ENCODE measurements at places on chromosomes 3 and 15. TPM values are rescaled to one million over a fixed set of nuclear protein-coding genes. Genes with fewer than 3 reads are reported as not detected.

DNA sequence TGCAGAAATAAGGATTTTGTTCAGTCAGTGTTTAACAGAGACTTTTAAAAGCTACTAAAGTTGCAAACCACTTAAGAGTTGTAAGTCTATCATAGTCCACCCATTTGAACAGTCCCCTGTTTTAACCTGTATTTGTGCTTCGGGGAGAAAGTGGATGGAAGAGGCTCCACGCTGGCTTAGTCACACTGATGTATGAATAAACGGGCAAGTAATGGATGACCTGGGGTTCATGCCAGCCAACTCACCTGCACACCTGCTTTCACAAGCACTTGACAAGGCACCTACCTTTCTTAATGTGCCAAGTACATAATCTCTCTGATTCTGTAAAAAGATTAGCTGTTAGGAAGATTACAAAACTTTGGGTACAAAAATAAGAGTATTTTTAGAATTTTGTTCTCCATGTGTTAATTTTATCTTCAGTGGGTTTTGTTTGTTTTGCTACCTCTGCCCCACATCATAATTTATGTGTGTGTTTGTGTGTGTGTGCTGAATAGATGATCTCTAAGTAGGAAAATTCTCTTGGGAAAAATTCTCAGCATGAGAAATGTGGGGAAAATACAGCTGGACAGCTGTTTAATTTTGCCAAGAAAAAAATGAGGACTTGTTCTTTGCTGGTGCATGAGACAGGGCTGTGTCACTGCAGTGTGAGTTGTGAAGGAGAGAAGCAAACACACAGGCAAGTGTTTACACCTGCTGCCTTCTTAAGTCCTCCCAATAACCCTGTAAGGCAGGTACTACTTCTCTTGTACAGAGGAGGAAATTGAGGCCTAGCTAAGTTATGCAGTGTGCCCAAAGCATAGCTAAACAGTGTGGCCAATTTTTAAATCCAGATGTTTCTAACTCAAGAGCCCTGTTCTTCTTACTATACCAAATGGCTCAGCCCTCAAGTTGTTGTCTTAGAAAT is 181.2 kb upstream of the IL12A start:
- DNase-seq = no peak

DNA sequence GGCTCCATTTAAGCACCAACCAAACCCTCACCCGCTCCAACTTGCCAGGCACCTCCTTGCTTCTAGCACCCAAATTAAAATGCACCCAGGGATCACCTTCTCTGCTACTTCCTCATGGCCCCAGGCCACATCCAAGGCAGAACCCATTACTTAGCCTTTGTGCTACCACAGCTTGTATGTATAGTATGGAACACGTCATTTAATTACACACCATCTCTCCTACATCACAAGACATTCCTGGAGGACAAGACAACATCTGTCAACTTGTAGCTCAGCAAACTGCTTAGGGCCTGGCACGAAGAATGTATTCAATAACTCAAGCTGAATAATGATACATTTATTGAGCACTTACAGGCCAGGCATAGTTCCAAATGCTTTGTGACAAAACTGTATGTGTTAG is 23.3 kb downstream of the ZDHHC3 start:
- no peak for DNase-seq

GRCh38 chr15:34813446-34814190 is 18.3 kb upstream of the ACTC1 start:
- DNase-seq = no peak

SUSD5 gene
- total RNA-seq = not detected

DNA sequence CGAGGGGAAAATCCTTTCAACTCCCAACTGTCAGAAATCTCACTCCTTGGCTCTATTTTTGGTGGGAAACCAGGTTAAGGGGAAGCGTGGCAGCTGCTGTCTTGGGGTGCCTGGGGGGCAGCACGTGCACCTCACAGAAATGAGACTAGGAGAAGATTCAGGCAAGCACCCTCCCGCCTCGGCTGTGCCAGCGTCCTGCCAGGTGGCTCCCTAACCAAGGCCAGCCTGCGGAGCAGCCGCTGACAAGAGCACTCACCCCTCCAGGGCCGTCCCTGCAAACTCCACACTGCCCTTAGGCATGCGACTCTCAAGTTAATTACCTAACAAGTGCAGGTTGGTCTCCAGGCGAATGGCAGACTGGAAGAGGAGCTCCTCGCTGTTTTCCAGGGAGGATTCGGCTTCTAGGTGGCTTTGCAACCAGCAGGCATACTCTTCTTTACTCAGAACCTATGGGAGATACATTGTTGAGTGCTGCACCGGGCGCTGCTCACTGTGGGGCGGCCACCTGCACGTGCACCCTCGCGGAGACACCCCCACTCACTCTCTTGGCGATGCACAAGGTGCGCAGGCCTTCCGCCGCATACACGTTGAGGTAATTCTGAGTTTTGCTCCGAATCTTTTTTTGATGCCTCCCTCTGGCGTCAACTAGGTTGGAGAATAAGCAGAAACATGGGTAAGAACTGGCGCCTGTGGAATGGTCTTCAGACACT is 155.3 kb downstream of the ATP10A start:
- DNase-seq = no peak

GRCh38 chr15:37102305-37103162 is 2.2 kb upstream of the MEIS2 start:
- DNase-seq = no peak

- no peak for DNase-seq
Observed at GRCh38 chr3:108486941-108487340, 23.5 kb downstream of the MYH15 start.

- peak; percentile 95 for DNase-seq
Observed at GRCh38 chr3:111667621-111668239, 72.6 kb upstream of the ZBED2 start.

DNA sequence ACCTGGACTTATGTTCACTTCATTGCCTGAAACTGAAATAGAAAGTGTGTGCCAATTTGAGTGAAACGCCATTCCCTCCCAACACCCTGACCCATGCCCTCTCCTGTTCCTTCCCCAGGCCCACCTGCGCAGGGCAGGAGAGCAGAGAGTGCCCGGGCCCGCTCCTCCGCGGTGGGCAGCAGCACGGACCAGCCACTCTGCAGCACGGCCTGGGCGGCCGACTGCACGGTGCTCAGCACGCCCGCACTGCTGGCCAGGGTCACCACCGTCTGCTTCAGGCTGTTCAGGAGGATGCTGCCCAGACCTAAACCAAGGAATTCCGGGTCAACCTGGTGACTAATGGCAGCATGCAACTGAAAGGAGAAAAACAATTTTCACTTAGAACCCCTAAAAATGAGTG is 66.0 kb downstream of the HERC2 start:
- DNase-seq = no peak

SETD5 gene
- total RNA-seq = 58.5 TPM

SEMA3B gene
- total RNA-seq = 1.9 TPM

- no peak for DNase-seq
Observed at GRCh38 chr15:77187751-77188464, 117.0 kb upstream of the TSPAN3 start.

SLC28A2 gene
- not detected for total RNA-seq

- DNase-seq = no peak
Observed at GRCh38 chr3:143856252-143856970, 8.1 kb upstream of the SLC9A9 start.

GRCh38 chr3:64992530-64993285 is 304.9 kb upstream of the ADAMTS9 start:
- no peak for DNase-seq

OR5K2 gene
- total RNA-seq = not detected

- DNase-seq = no peak
Observed at GRCh38 chr3:58657571-58658141, 8.9 kb downstream of the FAM3D start.

- no peak for DNase-seq
Observed at GRCh38 chr3:187954873-187955586, 198.9 kb upstream of the LPP start.

AADACL2 gene
- not detected for total RNA-seq

DNA sequence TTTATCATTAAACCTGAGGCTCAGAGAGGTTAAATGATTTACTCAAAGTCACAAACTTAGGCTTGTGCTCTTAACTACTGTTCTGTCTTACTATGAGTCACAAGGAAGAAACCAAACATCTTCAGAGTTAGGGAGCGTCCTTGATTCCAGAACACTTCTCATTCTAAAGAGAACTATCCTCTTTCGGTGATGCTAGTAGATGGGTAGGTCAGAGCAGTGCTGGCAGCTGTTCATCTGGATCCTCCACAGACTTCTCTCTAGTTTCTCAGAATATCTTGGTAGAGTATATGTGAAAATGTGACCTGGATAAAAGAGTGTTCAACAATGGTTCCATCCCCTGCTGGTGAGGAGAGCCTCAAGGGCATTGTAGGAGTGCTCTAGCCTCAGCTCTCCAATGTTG is 3.3 kb downstream of the ARL6IP5 start:
- DNase-seq = no peak

DNA sequence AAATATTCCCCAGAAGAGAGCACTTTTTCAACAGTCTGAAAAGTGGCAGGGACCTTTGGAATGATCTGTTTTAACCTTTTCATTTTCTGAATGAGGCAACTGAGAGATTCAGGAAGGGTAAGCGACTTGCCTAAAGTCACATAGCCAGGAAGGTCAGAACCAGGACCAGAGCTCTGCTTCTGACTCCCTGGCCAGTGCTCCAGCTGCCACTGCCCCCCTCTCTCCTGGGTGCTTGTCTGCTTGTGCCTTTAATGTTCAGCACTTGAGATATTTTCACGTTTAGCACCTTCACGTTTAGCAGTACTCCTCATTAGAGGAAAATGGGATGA is 68.3 kb downstream of the SMAD3 start:
- DNase-seq = no peak

GRCh38 chr3:30894521-30895251 is at the start of gene GADL1:
Gene GADL1, minus strand, starts transcription at chr3:30894661. Its CDS starts 47 bp downstream, at chr3:30894614.
- no peak for DNase-seq

GRCh38 chr3:96361241-96361640 is 453.2 kb upstream of the EPHA6 start:
- DNase-seq = no peak

DNA sequence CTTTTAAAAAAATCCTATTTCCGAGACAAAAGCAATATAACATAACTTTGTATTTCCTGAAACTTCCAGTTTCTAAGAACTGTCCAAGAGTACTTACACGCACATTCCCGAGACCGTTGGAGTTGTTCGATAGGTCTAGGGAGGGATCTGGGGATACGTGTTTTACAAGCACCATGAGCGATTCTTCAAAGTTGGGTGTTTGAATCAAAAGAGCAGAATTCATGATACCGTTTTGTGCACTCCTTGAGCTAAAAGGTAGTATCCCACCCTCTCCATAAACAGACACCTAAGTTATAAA is 700 bp upstream of the EDEM1 start:
- no peak for DNase-seq

- no peak for DNase-seq
Observed at GRCh38 chr15:78715434-78715833, 74.4 kb upstream of the CHRNB4 start.

SPSB4 gene
- not detected for total RNA-seq

HCLS1 gene
- total RNA-seq = 204 TPM

- DNase-seq = no peak
Observed at GRCh38 chr3:111618945-111619344, 23.8 kb upstream of the ZBED2 start.

AMOTL2 gene
- not detected for total RNA-seq

DNA sequence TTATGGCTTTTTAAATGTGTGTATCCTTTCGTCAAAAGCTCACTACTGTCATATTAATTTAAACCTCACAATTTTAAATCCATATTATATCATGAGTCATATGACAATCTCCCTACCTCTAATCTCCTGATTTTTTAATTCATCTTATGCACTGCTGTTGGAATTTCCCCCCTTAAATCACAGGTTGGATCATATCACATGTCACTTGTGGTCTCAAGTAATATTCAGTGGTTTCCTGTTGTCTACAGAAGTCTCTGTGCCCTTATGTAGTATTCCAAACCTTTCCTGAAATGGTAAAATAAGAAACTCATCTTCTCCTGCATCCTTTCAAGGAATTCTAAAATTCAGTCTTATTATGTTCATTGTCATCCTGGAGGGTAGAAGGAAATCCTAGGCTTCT is 116.0 kb upstream of the CBLB start:
- DNase-seq = no peak

DNA sequence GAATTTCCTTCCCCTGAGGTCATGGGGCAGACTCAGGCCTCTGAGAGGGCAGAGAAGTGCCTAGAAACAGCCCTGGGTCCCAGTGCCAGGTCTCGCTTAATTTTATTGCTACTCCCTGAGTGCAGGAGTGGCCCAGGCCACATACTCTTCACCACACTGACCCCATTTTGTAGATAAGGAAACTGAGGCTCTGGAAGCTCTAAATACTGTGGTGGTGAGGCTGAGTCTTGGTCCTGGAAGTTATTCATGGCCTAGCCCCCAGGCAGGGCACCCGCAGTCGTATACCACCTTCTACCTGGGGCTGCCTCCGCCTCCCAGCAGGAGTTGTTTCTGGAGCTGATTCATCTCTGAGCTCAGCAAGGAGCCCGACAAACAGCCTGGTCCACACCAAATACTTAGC is 9.8 kb downstream of the ATP2B2 start:
- DNase-seq = no peak

- DNase-seq = no peak
Observed at GRCh38 chr3:189172668-189173419, 1.1 kb downstream of the TPRG1 start.

GRCh38 chr3:4472766-4473165 is 5.7 kb upstream of the SUMF1 start:
- no peak for DNase-seq

GRCh38 chr15:93028632-93029213 is 60.3 kb downstream of the RGMA start:
- DNase-seq = no peak

GASK1A gene
- not detected for total RNA-seq

GRCh38 chr3:45889337-45889736 is 3.0 kb downstream of the CCR9 start:
- no peak for DNase-seq

- DNase-seq = no peak
Observed at GRCh38 chr3:9012521-9012920, 49.2 kb upstream of the RAD18 start.

- no peak for DNase-seq
Observed at GRCh38 chr15:78944202-78944625, 632 bp downstream of the CTSH start.

SPESP1 gene
- total RNA-seq = not detected

DNA sequence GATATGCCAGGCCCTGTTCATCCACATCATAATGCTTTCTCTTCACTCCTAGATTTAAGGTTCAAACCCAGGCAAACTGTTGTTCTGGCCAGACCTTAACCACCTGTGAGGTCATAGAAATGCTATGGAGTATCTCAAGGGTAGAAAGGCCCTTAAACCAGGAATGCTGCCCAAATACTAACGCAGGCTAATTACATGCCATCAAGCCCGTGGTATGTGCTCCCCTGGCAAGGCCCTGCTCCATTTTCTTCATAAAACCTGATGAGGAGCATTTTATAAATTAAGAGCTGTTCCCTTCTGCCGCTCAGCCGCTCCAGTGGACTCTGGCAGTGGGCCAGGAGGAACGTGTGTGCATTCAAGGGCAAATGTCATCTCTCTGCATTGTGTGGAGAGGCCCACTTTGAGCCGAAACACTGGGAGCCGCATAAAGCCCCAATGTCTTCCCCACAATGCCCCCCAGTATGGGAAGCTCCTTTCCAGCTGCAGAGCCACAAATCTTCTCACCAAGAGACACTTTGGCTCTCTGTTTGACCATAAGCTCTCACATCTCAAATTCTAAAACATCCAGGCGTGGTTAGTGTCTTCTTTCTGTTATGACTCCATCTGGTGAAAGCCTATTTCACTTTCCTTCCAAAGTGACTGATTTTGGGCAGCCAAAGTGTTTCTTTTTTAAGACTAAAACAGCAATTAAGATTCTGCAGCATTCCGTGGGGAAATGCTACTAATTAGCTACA is 210.8 kb upstream of the NR2E3 start:
- DNase-seq = no peak

GRCh38 chr3:45642731-45643152 is 46.5 kb upstream of the SACM1L start:
- no peak for DNase-seq

- no peak for DNase-seq
Observed at GRCh38 chr3:61237858-61238257, 13.4 kb downstream of the FHIT start.
